ENCODE measurements at places on chromosomes 13 and 19.

- no peak for DNase-seq
These were observed 8.6 kb downstream of the TNFAIP8L1 start for GRCh38 chr19:4647676-4648644.

- DNase-seq: no peak
These were observed 77.9 kb upstream of the KCTD15 start for GRCh38 chr19:33718651-33719254.

GRCh38 chr19:5896365-5897076 lies 7.1 kb downstream of the NDUFA11 start:
- no peak for DNase-seq

DNA sequence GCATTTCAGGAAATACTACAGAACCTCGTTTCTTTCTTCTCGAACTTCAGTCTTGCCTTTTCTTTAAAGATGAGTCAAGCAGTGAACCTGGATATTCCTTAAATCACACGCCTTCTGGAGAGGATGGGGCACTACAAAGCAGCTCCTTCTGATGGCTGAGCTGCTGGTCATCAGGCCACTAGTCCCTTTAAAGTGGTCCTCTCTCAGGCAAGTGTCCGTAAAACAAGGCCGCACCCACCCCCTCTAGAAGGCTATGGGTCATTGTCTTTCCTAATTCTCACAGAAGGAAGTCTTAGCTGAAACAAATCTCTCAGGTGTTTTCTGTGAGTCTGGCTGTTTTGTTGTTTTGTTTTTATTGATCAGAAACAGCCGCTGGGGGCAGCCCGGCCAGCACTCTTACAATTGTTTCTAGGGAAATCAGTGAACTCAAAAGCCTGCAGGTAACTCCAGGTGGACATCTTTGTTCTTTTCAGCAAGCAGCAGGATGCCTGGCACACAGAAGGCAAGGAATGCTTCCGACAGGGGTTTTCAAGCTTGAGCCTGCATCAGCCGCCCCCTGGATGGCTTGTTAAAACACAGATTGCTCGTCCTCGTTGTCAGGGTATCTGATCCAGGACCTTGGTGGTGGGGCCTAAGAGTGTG lies 45.4 kb downstream of the MBNL2 start:
- no peak for DNase-seq

- no peak for DNase-seq
These were observed 32.5 kb downstream of the MARK4 start for GRCh38 chr19:45283443-45284033.

GRCh38 chr13:28413999-28414398 lies 80.9 kb downstream of the FLT1 start:
- DNase-seq: no peak

DNA sequence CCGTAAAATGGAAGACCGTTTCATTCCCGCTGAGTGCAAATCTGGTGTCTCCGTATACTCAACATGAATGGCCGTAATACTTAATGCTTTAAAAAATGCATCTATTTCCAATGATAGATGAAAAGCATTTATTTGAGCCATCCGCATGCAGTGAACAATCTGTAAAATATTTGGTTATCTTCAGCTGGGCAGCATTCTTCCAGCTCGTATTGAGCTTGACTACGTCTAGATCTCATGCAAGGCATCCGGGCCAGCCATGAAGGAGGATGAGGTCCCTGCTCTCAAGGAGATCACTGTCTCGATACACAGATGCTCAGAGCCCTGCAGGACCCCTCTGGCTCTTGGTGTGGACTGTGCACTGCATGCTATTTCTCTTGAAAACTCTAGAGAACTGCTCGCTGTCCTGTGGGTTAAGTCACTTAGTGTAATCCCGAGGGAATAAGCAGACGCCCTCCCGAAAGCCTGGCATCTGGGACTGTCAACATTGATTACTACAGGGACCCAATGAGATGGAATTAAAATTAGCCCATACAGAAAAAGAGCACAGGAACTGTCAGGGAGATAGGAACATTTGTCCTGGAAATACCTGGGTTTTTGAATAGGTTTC lies 112.4 kb upstream of the RNF113B start:
- DNase-seq: no peak

DNA sequence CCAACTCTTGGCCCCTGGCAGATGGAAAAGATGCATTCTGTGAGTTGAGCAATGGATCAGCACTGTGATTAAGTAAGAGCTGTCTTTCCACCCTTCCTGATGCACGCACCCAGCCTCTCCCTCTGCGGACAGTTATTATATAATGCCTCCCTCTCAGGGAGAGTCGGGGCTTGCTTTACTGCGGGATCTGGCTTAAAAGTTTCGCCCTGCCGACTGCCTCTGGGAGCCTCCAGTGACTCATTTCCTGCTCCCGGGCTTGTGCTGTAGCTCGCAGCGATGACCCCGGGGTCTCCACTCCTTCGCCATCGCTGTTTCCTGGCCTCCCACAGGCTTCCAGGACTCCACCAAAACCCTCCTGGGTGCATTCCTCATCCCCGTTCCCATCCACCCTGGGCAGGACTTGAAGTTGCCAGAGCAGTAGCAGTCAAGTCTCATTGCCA lies 107.4 kb upstream of the SLC7A1 start:
- DNase-seq: peak; percentile 91

DNA sequence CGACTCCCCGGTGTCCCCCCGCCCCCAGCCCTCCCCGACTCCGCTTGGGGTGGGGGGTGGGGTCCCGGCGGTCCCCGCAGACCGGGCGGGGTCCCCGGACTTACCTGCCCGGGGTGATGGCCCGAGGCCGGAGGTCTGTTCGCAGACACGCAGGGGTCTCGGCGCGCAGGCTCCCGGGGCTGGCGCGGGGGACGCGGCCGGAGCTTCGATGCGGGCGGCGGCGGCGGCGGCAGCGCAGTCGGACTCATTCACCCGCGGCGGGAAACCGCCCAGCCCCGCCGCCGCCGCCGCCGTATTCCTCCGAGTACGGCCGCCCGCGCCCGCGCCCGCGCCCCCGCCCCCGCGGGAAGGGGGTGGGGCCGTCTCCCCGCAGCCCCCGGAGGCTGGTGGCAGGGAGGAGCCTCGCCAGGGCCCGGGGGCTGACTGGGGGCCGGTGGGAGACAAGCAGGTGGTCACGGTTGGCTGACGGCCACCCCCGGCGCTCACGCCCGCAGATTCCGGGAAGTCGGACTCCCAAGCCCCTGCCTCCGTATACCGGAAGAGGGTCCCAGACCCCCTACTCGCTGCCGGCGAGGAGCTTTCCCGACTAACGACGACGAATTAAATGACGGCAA lies at the start of gene C2CD4C:
Gene C2CD4C, minus strand, starts transcription at position 246 of the 614 bp plus-strand sequence. CDS start 786 bp downstream, outside the sequence.
- peak; percentile 9 for DNase-seq

DNA sequence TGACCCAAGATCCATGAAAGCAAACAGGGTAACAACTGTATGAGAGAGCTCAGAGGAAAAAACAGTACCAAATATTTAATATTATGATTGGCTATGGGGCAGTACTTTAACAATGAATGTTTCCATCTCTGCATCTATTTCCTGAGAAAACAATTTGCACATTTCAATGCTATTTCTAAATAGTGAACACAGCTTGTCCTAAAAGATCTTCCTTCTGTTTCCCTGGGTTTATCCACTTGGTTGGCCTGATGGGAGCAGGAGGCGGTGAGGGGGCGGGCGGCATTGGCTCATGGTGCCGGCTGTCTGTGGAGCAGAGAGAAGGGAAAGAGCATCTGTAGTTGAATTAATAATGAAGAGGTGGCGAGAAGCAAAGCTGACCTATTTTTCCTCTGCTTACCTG lies 291.4 kb downstream of the DCLK1 start:
- no peak for DNase-seq

GRCh38 chr13:42894765-42895243 lies 97.2 kb downstream of the EPSTI1 start:
- DNase-seq: peak; percentile 76

DNA sequence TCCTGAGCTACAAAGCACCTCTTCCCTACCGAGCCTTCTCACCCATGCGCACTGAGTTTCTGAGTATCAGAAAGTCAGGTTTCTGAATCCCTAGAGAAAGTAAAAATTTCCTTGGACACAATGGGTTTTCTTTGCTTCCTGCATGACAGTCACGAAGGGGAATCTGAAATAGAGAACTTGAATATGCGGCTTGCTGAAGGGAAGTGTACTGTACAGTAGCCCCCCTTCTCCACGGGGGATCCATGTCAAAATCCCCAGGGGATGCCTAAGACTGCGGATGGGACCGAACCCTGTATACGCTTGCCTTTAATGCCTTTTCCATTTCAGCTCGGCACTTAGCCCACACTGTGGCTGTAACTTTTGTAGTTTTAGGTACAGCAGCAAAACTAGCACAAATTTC lies 107.9 kb downstream of the GGACT start:
- no peak for DNase-seq

GRCh38 chr19:7677669-7678311 lies 900 bp downstream of the MCEMP1 start:
- DNase-seq: no peak

- DNase-seq: no peak
These were observed 960 bp upstream of the GSX1 start for GRCh38 chr13:27791146-27791900.

- peak; percentile 65 for DNase-seq
These were observed 3.5 kb downstream of the YJEFN3 start for GRCh38 chr19:19531951-19532805.

DNA sequence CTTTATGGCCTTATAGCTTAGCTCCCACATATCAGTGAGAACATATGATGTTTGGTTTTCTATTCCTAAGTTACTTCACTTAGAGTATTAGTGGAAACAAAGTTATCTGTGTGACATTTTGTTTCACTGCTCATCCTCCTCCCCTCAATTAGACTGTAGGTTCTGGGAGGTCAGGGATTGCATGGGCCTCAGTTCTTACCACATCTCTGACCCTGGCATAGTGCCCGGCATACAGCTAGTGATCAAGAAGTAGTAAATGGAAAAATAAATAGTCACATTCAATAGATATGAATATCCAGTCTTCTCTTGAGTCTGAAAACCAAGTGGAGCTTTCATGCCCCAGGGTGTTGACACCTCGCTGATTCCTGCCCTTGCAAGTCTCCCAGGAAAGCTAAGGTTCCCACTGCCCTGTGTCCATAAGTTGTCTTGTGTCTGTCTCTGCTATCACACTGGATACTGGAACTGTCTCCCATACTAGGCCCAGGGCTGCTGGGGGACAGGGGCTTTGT lies 249.5 kb upstream of the TSHZ3 start:
- no peak for DNase-seq

DNA sequence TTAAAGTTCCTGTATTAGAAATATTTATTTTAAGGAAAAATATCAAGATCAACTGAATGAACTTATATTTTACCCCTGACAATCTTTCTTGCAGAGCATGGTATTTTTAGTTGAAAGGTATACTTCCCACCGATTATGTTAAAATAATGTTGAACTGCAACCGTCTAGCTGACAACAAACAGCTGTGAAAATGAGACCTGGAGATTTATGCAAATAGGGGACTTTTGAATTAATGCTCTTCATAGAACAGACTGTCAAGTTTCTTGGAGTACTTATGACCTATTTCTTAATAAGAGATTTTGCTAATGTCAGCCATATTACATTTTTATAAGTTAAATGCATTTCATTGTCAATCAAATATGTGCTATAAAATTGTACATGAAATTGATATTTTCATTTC lies 210.9 kb downstream of the NALCN start:
- DNase-seq: no peak

DNA sequence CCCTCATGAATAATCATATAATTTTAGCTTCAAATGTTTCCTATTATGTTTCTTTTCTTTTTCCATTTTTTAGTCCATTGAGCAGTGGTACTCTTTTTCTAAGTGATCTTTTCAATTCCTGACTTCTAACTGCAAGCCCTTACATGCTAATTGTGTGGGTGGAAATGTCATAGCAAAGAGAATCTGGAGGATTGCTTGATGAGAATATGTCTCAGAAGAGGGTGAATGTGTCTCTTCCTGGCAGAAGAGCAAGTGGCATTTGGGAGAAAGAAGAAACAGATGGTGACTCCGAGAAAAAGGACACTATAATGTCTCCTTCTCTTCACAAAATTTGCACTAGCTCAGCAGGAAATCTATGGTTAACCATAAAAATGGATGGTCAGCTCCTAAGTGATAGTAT lies 2320.0 kb downstream of the PCDH9 start:
- DNase-seq: no peak

- DNase-seq: peak; percentile 43
These were observed 273.4 kb downstream of the NHLRC3 start for GRCh38 chr13:39311619-39312018.

DNA sequence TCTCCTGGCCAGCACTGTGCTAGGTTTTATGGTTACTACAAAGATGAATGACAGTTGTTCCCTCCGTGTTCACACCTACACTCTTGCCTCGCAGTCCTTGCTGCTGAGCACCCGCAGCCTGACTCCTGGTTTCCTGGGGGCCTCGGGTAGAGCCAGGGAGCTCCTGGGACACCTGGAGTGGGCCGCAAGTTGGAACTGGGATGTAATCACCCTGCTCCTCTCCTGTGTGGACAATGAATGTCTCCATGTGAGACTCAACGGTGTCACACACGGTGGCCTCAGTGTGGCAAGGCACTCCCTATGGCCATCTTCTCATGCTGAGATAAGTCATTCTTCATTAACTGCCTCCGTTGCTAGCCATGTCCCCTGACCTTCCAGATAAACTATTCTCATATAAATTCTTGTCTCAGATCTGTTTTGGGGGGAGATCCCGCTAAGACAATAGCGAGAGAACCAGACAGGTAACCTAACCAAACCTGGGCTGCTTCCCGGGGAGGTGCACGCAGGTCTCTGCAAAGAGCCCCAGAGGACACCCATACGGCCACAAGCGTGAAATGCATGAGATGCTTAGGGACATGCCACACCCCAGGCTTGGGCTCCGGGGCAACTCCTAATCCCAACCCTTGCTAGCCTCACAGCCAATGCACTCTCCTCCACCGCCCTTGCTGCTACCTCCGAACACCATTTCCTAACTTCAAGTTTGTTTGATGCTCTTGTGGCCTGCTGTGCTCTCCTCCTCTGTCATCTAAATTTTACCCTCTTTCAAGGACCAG lies 87.2 kb upstream of the IRS2 start:
- DNase-seq: no peak

DNA sequence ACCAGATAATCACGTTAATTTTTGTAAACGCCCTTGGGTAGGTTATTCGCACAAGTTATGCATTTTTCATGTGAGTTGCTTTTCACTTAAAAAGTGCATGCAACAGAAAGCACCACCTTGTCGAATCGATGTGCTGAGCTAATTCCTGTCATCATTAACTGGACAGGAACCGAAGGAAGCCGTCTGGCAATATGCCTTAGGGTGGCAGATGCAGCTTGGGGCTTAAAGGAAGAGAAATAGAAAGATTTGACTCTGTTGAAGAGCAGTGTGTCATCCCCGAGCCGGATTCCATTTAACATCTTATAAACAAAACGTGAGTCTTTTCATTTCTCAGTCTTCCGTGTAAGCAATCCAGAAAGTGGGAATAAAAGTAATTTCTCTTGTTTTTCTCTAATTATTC lies 70.0 kb downstream of the ATP11A start:
- no peak for DNase-seq

Data from fibroblast of skin of scalp (primary cell).